B cell (primary cell): ENCODE measurements at places on chromosomes 1 and 21.

DNA sequence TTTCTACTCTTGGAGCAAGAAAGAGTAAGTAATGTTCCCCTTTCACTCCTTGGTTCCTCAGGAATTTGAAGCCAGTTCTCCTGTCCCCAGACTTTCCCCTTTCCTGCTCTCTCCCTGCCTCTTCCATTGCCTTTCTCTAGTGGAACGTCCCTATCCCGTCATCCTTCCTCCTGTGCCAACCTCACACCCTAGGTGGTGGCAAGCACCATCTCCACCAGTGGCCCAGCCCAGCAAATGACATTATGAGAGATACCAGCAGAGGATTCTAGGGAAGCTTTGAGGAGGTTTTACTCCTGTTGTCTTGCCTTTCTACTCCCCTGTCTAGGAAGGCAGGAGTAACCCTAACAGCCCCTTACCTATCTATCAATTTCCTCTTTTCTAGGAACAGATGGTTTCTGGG lies 8.1 kb upstream of the TACSTD2 start:
- DNase-seq, result no peak

- DNase-seq, result no peak
Observed at GRCh38 chr1:176364236-176364905, 98.6 kb upstream of the PAPPA2 start.

- DNase-seq, result no peak
Observed at GRCh38 chr1:246608616-246609376, 42.5 kb downstream of the CNST start.

DNA sequence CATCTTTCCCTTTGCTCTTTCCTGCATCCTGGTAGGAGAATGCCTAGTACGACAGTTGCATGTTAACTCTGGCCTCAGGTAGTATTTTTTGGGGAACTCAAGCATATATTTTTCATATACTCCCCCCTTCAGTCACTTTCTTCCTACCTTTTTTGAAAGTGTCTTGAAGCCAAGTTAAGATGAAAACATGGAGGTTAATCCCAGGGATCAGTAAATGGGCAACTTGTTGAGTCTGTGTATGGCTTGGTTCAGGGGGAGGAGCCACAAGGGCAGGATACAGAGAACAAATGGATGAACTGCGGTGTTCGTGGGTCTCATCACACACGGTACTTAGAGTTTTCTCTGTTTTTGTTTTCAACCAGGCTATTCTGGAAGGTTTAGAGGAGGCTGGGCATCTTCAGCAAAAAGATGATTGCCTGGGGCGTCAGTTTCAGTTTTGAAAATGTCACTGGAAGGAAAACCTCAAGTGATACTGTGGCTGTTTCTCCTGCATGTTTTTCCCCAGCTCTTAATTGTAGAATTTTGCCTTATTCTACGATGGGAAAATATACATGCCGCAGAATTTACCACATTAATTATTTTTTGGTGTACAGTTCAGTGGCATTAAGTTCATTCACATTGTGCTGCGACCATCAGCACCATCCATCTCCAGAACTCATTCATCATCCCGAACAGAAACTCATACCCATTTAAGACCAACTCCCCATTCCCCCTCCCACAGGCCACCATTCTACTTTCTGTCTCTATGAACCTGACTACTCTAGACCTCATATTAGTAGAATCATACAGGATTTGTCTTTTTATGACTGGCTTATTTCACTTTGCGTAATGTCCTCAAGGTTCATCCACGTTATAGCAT lies 71.5 kb downstream of the MAP10 start:
- no peak for DNase-seq

DNA sequence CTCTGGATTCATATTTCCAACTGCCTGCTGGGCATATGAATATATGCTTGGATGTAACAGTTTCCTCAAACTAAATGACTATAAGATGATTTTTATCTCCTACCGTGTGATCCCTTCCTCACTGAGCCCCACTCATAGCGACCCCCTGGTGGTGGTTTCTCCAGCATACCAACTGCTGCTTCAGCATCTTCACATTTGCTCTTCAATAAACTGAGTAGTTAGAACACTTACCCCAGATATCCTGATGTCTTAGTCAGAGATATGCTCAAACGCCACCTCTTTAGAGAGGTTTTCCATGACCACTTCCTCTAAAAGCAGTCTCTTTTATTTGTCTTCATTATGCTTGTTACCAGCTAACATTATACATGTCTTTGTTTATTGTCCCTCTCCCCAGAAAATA lies 10.2 kb upstream of the HNRNPR start:
- DNase-seq, result no peak

GRCh38 chr1:5768014-5768413 lies 224.2 kb downstream of the NPHP4 start:
- DNase-seq, result no peak

GRCh38 chr1:155944444-155944799 lies 3.0 kb downstream of the RXFP4 start:
- peak; percentile 46 for DNase-seq

- no peak for DNase-seq
Observed at GRCh38 chr1:241413386-241413785, 56.4 kb upstream of the RGS7 start.

DNA sequence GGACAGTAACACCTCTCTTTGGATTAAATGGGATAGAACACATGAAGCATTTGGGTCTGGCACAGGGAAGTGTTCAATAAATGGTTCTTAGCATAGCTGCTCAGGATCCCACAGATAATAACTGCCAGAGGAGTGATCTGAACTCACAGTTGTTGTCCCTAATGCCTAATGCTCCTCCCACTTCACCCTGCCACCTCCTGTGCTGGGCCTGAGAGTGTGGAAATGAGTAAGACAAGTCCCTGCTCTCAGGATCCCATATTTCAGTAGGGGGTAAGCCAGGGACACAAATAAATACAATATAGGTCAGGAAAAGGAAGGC lies 19.9 kb upstream of the FOXO6 start:
- no peak for DNase-seq

DNA sequence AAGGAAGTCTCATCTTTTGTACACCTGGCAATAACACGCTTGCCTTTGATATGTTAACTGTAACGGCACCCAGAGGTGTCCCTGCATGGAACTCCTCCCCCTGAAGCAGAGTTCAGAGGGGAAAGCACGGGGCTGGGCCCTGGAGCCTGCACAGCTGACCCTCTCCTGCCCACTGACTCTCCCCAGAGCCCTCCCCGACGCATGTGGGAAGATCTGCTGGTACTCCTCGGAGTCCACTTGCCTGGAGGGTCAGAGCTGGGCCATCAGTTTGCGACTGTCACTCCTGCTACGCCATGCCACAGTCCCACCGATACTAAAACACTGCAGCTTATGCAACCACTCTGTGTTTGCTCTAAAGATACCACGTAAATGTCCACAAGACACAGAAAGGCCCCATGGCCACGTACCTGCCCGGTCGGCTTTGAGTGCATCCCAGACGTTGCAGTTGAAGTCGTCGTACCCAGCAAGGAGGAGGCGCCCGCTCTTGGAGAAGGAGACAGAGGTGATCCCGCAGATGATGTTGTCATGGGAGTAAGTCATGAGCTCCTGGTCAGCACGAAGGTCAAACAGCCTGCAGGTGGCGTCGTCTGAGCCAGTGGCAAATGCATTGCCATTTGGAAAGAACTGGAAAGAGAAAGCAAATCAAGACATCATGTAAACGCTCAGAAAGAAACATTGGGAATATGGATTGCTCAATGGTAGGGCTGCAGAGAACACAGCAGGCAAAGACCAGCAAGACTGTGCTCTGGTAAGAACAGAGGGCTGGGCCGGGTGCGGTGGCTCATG lies 10.6 kb upstream of the NADK start:
- no peak for DNase-seq

DNA sequence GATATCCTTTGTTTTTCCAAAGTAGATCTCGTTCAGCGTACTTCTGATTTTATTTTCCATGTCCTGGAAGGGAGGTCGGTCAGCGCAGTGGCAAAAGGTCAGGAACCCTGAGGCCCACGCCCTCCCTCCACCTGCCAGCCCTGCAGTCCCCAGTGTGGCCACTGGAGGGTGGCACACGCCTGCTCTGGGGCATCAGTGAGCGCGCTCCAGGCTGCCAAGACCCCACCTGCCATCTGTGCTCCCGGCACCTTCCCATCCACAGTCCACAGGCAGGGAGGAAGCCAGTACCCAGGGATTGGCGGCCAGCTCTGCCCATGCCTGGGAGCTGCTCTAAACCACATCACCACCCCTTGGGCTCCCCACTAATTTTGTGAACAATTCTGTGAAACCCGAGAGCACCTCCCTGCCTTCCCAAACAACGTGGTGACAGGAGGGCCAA lies 32.3 kb downstream of the SLC66A1 start:
- peak; percentile 56 for DNase-seq

- no peak for DNase-seq
Observed at GRCh38 chr1:201104141-201104540, 8.1 kb downstream of the CACNA1S start.

DNA sequence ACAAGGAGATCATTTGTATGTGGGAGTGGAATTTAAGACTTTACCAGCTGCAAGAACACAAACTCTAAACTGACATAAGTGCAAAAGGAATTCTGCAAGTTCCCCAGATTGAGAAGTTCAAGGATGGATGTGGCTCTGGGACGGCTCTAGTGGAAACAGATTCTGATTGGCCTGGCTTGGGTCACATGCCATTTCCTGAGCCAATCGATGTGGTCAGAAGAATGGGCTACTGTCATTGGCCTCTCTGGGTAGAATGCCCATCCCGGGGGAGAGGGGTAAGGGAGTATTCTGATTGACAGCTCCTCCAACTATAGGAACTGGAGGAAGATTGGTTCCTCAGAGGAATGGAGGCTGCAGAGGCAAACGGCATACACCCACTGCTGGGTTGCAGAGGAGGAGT lies 6.0 kb upstream of the IFNLR1 start:
- DNase-seq, result no peak

- DNase-seq, result no peak
Observed at GRCh38 chr1:204410688-204411450, 748 bp downstream of the PPP1R15B start.

DNA sequence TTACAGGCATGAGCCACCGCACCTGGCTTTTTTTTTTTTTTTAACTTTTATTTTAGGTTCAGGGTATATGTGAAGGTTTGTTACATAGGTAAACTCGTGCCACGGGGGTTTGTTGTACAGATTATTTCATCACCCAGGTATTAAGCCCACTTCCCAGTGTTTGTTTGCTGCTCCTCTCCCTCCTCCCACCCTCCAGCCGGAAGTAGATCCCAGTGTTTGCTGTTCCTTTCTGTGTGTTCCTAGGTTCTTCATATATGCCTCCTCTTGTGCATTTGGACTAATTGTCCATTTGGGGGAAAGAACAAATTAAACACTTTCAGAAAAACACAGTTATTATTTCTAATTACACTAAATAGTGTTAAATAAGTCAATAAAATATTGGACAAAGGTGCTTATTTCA lies 1.1 kb upstream of the SLC2A7 start:
- DNase-seq, result no peak
